ENCODE measurements at places on chromosomes 16 and 17.
A peak's percentile ranks its signal among the peaks of the same experiment; 100 is the strongest.

GRCh38 chr17:58339755-58340404 lies 11.3 kb upstream of the TSPOAP1 start:
- peaks cover 18% of the 10 kb centered on the region for H3K4me1 ChIP-seq
- DNase-seq, result no peak

DNA sequence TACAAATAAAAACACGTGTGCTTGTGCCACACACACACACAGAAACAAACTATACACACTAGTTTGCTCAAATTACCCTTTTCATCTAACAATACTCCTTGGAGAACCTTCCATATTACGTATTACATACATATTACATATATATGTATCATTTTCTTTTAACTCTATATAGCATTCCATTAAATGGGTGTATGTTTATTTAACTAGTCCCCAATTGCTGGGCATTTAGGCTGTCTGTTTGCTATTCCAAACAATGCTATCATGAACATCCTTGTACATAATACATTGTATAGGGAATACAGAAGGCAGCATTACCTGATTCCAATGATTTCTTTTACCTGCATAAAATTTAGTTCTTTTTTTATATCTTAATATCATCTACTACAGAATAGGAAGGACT lies 73.1 kb downstream of the SKAP1 start:
- no peak for DNase-seq
- no peaks in the 10 kb centered on the region for H3K4me1 ChIP-seq
- no peak overlapping the region for H3K27ac ChIP-seq
- H3K36me3 ChIP-seq, result no peaks in the 10 kb centered on the region
- peaks cover 98% of the 10 kb centered on the region for H3K27me3 ChIP-seq

DNA sequence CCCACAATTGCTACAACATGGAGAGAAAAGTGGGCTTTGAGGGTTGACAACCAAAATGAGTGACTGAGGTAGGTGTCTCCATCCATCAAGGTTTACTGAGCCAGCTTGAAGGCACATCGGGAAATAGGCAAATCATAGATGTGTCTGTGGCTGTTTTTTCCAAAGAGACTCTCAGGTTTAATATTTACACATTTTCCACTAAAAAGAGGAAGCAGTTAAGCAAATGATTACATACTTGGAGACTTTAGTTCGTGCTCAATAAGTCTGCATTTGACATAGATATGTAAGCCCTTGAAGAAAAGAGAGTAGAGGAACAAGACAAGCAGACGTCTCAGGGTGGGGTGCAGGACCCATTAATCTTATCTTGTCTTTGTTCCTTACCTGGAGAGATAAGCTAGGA lies 148.9 kb upstream of the COX10 start:
- H3K4me3 ChIP-seq, result no peak overlapping the region
- no peak for DNase-seq
- no peak overlapping the region for H3K27ac ChIP-seq
- H3K4me1 ChIP-seq, result no peaks in the 10 kb centered on the region
- H3K27me3 ChIP-seq, result no peaks in the 10 kb centered on the region

DNA sequence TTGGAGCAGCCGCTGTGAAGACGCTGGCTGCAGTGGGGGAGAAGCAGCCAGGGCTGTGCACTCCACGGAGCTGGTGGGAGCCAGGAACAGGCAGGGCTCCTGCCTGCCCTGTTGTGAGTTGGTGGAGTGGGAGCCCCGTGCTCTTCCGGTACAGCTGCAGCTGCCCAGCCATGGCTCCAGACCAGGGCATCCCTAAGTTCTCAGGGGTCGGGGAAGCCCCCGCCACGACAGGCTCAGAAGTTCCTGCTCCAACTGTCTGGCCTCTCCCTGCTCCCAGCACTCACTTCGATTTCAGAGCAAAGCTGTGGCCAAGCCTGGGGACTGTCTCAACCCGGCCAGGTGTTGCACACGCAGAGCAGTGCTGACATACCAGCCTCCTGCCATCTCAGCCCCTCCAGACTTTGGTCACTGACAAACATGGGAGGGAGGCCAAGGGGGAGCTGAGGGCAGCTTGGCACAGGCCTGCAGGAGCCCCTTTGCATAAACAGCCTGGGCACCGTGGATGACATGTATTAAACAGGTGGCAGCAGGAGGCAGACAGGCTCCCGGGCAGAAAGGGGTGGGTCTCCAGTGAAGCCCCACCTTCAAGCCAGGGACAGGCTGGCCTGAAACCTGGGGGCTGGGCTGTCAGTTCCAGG lies 13.9 kb upstream of the KDM8 start:
- no peaks in the 10 kb centered on the region for H3K4me1 ChIP-seq
- H3K4me3 ChIP-seq, result no peak overlapping the region
- DNase-seq, result peak; percentile 24
- no peak overlapping the region for H3K27ac ChIP-seq
- no peaks in the 10 kb centered on the region for H3K36me3 ChIP-seq
- no peaks in the 10 kb centered on the region for H3K27me3 ChIP-seq

DNA sequence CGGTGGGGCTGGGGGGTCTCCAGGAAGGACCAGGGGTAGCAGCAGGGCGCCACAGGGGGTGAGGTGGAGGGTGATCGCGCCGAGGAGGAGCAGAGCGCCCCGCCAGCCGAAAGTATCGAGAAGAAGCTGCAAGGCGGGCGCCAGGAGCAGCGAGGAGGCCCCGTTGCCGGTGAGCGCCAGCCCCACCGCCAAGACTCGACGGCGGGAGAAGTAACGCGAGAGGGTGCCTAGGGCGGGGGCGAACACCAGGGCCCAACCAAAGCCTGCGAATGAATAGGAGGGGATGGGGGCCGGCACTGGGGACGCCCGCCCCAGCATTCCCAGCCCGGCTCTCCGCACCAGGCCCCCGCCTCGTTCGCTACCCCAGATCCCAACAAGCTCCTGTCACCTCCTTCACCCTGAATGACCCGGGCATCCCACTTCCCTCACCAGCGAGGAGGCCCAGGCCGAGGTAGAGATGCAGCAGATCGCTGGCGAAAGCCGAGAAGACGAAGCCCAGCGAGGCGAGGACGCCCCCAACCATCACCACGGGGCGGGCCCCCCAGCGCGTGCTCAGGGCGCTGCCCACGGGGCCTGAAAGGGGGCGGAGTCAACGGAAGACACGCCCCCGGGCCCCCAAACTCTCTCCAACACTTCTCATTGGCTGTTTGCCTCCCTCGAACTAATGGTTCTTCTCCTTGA lies 1.3 kb downstream of the SLC16A11 start:
- no peaks in the 10 kb centered on the region for H3K36me3 ChIP-seq
- H3K4me3 ChIP-seq, result peak overlapping the region; percentile 43
- H3K4me1 ChIP-seq, result peaks cover 31% of the 10 kb centered on the region
- H3K27ac ChIP-seq, result no peak overlapping the region
- DNase-seq, result peak; percentile 41
- H3K27me3 ChIP-seq, result peaks cover 76% of the 10 kb centered on the region

- H3K4me1 ChIP-seq, result peaks cover 5% of the 10 kb centered on the region
- H3K27me3 ChIP-seq, result no peaks in the 10 kb centered on the region
- no peak overlapping the region for H3K27ac ChIP-seq
These were observed 61.5 kb downstream of the WSB1 start for GRCh38 chr17:27355419-27355818.

GRCh38 chr17:79305768-79306423 lies 231.3 kb downstream of the ENGASE start:
- no peaks in the 10 kb centered on the region for H3K27me3 ChIP-seq
- no peak overlapping the region for H3K27ac ChIP-seq
- H3K4me1 ChIP-seq, result peaks cover 8% of the 10 kb centered on the region
- DNase-seq, result peak; percentile 23
- H3K36me3 ChIP-seq, result no peaks in the 10 kb centered on the region

DNA sequence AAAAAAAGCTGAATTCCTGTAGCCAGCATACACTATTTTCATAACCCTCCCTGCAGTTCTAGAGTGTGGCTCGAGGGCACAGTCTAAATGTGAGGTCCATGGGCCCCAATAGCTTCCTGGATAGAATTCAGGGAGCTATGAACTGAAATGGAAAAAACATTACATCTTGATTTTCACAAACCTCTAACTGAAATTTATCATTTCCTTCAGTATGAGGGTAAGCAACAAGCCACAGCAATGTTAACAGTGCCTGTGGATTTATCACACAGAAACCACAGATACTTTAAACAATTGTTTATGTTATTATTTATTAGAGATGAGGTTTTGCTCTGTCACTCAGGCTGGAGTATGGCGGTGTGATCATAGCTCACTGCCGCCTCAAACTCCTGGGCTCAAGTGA lies 18.2 kb downstream of the TMEM92 start:
- no peak overlapping the region for H3K4me3 ChIP-seq
- DNase-seq, result no peak
- no peaks in the 10 kb centered on the region for H3K36me3 ChIP-seq
- H3K27me3 ChIP-seq, result no peaks in the 10 kb centered on the region
- H3K4me1 ChIP-seq, result peaks cover 5% of the 10 kb centered on the region

GRCh38 chr17:42612013-42612412 lies 2.5 kb downstream of the TUBG1 start:
- no peaks in the 10 kb centered on the region for H3K36me3 ChIP-seq
- peaks cover 14% of the 10 kb centered on the region for H3K4me1 ChIP-seq
- no peak for DNase-seq
- H3K27ac ChIP-seq, result no peak overlapping the region
- no peaks in the 10 kb centered on the region for H3K27me3 ChIP-seq

GRCh38 chr17:49365667-49366066 lies 3.6 kb upstream of the ZNF652 start:
- no peaks in the 10 kb centered on the region for H3K36me3 ChIP-seq
- H3K4me3 ChIP-seq, result no peak overlapping the region
- no peaks in the 10 kb centered on the region for H3K27me3 ChIP-seq
- peaks cover 14% of the 10 kb centered on the region for H3K4me1 ChIP-seq

DNA sequence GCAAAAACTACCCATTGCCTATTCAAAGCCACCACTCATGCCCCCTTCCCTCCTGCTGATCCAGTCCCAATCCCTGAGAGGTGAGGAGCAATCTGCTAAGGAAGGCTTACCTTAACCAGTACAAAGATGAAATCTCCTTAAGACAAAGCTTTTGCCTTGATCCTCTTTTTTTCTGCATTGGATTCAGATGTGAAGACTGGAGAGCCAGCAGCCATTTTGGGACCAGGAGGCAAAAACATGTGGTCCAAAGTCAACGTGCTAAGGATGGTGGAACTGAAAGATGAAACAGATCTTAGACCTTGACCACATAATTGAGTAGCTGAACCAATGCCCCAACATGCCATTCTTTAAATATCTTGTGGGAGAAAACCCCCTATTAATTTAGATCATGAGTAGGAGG lies 171.4 kb downstream of the IRX5 start:
- no peak for DNase-seq
- H3K36me3 ChIP-seq, result no peaks in the 10 kb centered on the region
- H3K27ac ChIP-seq, result no peak overlapping the region
- peaks cover under 1% of the 10 kb centered on the region for H3K4me1 ChIP-seq
- H3K27me3 ChIP-seq, result no peaks in the 10 kb centered on the region

- peak; percentile 83 for DNase-seq
- H3K4me1 ChIP-seq, result peaks cover 19% of the 10 kb centered on the region
- H3K27me3 ChIP-seq, result peaks cover 50% of the 10 kb centered on the region
- H3K27ac ChIP-seq, result no peak overlapping the region
- H3K36me3 ChIP-seq, result no peaks in the 10 kb centered on the region
These were observed 1.3 kb downstream of the NAGS start for GRCh38 chr17:44005527-44006271.

GRCh38 chr17:27906226-27906580 lies 13.0 kb upstream of the LYRM9 start:
- H3K27ac ChIP-seq, result no peak overlapping the region
- no peak overlapping the region for H3K4me3 ChIP-seq
- no peak for DNase-seq
- H3K4me1 ChIP-seq, result peaks cover 17% of the 10 kb centered on the region
- no peaks in the 10 kb centered on the region for H3K36me3 ChIP-seq

DNA sequence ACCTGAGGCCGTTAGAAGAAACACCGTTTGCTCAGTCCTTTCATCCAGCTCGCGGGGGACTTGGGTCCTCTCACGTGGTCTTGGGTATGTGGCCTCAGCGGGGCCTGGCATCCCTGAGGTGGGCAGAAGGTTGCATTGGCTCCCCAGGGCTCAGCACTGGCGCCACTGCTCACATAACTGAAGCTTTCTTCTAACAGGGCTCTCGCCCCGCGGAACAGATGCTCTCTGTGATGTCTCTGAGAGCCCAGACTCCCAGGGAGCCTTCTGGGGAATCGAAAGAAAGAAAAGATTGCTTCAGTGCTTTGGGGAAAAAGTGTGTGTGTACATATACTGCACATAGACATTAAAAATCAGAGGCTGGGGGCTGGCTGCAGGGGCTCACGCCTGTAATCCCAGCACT lies 10.1 kb downstream of the MGRN1 start:
- H3K4me3 ChIP-seq, result no peak overlapping the region
- H3K27ac ChIP-seq, result no peak overlapping the region
- DNase-seq, result no peak
- no peaks in the 10 kb centered on the region for H3K36me3 ChIP-seq

Measured in neural progenitor cell (in vitro differentiated cells).